ENCODE measurements at places on chromosomes 13 and 19.

DNA sequence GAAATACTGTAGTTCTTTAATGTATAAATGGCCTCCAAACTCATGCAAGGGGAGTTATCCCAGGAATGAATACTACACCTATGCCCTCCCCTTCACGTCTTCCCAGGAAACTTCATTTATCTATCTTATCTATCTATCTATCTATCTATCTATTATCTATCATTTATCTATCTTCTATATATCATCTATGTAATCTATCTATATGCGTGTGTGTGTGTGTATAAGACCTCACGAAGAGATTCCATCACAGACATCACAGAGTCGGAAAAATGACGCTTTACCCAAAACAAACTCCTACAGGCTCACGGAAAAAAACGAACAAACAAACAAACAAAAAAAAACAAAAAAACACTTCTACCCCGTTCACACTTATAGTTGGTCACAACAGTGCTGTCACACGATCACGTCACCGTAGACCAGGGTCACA lies 486 bp downstream of the ZNF529 start:
- DNase-seq = no peak

GRCh38 chr19:19477705-19478383 lies 37.5 kb downstream of the TSSK6 start:
- no peak for DNase-seq

DNA sequence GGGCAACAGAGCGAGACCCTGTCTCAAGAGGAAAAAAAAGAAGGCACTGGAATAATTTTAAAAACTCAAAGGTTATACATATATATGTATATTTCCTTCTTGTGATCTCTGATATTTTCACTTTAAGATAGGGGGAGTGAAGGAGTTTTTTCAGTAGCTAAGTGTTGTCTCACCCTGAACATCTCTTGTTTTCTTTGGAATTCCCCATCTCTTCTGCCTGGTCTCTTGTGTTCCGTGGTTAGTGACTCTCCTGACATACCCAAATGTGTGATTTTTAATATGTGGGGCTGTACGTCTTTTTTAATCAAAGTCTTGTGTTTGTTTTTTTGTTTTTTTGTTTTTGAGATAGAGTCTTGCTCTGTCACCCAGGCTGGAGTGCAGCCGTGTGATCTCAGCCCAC lies 15.3 kb upstream of the KCTD4 start:
- no peak for DNase-seq

GRCh38 chr13:39531646-39532045 lies 71.3 kb downstream of the LHFPL6 start:
- no peak for DNase-seq

DNA sequence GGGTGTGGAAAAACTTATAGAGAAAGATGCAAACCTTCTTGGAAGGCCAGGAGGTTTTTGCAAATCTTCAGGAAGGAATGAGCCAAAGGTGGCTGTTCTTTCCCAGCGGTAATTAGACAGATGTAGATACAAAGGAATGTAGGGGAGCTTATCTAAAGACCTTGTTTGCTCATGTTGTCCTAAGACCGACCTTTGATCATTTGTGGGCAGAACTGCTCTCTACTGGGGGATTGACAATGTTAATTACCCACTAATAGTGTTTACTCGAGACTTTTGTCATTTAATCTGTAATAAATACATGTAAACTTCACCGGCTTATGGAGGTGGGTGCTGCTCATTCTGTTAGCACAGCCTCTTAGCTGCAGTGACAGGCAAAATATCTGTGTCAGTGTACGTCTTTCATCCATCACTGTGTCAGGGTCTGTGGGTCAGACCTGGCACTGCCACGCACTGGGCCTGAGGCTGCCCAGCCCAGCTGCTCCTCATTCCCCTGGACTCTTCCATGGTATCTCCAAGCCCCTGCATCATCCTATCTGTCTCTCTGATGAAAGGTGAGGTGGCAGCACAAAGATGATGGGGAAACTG lies 68.3 kb downstream of the ZNF431 start:
- DNase-seq = no peak

GRCh38 chr19:44575116-44575700 lies 38.2 kb upstream of the IGSF23 start:
- DNase-seq = no peak

DNA sequence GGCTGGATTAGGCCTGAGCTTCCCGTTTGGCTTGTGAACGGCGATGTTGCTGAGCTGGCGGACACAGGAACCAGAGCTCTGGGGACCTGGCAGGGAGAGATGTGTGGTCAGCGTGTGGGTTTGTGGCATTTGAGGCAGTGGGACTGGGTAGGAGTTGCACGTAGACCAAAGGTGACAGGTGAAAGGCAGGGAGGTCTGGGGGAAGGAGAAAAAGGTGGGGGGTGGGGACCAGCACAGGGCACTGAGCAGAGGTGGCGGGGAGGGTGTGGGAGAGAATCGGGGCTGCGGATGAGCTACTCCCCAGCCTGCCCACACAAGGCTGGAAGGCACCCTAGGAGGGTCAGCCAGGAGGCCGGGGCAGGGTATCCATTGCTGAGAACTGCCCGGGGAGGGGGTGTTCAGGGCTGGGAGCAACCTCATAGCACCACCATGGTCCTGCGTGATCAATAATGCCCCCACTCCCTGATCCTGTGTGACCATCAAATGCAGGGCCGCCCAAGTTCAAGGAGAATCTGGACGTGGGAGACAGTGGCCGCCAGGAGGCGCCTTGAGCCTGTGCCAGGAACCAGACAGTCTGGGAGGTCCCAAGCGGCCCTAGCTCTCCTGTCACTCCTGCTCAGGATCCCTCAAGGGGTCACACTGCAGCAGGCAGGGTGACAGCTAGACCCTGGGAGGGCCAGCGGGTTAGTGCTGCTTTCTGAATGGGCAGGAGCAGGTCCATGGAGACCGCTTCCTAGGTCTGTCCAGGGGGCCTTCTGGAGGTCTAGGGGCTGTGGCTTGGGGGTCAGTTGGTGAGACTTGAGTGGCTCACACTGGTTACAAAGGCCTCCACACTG lies 12.8 kb upstream of the SELENOW start:
- DNase-seq = no peak

GRCh38 chr13:28043224-28043623 lies 54.7 kb upstream of the URAD start:
- no peak for DNase-seq

GRCh38 chr19:42121656-42122069 lies 10.6 kb downstream of the POU2F2 start:
- peak; percentile 73 for DNase-seq

DNA sequence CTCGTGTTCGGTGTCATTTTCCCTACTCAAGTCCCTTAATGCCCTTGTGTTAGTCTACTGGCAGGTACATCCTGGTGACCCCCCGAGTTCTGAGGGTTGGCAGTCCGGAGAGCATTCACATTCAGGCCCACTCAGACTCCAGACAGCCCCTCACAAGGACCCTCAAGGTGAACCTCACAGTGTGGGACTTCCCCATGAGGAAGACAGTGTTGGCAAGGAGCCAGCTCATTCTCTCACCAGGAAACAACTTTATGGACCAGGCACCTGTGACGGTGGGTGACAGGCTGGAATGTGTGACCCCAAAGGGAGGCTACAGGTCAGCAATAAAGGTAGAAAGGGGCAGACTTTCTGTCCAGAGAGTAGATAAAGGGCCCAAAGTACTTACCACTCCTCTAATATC lies 24.5 kb downstream of the RDH8 start:
- DNase-seq = no peak

GRCh38 chr13:101612735-101613134 lies 160.3 kb downstream of the ITGBL1 start:
- no peak for DNase-seq

GRCh38 chr13:69213396-69213795 lies 894.2 kb upstream of the ATXN8OS start:
- no peak for DNase-seq
